ENCODE measurements at places on chromosomes 1 and 21. TPM values are rescaled to one million over a fixed set of nuclear protein-coding genes. Genes with fewer than 3 reads are reported as not detected.

Gene RIIAD1
- not detected for total RNA-seq

- DNase-seq, result no peak
Observed at GRCh38 chr1:22089134-22089571, 36.6 kb downstream of the CDC42 start.

DNA sequence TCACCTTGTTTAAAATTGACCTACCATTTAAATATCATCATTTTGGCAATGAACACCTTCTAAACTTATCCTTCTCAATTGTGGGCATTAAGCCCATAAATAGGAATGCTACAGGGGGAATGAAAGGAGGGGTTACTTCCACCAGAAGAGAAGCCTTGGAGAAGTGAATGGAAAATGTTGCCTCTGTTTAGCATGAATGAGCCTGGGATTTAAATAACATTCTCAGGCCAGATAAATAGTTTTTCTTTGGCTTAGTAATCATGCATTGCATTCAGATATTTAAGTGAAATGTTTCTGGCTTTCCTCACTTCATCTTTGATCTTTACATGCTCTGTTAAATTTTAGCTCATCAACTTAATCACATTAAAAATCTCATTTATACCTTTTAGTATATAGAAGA, 284.3 kb upstream of the FMN2 start:
- DNase-seq, result no peak

- DNase-seq, result peak; percentile 87
Observed at GRCh38 chr21:36207577-36208320, 51.1 kb downstream of the DOP1B start.

Gene UMODL1
- 0.10 TPM for total RNA-seq

- no peak for DNase-seq
Observed at GRCh38 chr1:214216779-214217178, 64.2 kb upstream of the SMYD2 start.

DNA sequence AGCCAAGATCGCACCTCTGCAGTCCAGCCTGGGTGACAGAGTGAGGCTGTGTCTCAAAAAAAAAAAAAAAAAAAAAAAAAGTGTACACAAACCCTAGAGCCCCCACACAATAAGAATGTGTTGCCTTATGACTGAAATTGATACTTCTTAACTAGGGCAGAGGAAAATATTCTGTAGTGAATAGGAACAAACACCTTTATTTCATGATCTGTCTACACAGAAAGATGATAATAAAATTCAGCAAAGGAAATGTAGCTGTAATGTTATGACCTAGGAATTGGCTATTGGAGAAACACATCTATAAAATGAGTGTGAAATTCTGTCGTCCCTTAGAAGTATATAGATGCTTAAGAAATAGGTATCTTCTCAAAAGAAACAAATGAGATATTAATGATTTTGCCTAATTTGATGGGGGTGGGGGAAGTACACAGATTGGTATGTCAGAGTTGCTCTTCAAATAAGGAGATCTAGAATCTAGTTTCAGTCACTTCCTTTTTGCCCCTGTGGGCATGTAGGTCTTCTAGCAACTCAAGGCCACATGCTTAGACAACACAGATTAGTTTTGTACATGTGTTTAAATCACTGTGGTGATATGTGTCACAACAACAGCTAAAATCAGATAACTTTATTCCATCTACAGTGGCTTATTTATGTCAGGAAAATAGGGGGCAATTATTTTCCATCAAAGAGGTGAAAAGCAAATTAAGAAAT, 10.7 kb upstream of the GPR25 start:
- no peak for DNase-seq

DNA sequence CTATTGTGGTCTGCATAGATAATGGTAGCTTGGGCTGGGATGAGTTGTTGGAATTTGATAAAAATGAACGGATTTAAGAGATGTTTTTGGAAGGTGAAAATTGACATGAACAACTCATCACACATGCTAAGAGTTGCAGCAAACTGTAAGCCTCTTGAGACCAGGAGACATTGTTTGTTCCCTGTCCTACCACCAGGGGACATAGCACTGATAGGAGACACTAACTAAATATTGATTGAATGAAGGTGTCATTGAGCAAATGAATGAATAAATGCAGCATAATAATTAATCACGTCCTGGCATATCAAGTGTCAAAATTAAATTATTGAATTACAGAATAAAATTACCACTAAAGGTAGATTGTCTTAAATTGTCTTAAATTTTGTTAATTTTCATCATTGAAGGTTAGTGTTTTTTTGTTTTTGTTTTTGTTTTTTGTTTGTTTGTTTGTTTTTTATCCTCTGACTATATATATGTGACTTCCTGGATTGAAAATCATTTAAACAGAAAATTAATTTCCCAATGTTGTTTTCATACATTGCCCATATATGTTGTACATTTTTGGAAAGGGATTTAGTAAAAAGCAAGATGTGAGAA, 285.3 kb upstream of the C1orf105 start:
- no peak for DNase-seq

Gene TTC24
- not detected for total RNA-seq

DNA sequence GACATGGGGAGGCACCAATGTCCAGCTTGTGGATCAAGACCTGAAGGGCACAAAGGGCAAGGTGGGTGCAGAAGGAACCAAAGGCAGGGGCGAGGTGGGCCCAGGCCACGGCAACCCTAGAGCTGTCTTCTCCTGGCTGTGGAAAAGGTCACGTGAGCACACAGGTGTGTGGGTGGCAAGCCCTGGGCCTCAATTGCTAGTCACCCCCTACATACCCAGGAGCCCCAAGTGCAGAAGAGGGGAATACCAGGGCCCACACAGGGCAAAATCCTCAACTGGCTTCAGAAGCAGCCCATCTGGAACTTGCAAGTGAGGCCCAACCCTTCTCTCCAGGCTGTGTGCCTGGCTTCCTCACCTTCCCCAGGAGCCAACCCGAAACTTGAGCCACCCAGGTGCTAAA, 25.6 kb downstream of the ZBTB17 start:
- DNase-seq, result no peak

Gene STIL
- 8.8 TPM for total RNA-seq

DNA sequence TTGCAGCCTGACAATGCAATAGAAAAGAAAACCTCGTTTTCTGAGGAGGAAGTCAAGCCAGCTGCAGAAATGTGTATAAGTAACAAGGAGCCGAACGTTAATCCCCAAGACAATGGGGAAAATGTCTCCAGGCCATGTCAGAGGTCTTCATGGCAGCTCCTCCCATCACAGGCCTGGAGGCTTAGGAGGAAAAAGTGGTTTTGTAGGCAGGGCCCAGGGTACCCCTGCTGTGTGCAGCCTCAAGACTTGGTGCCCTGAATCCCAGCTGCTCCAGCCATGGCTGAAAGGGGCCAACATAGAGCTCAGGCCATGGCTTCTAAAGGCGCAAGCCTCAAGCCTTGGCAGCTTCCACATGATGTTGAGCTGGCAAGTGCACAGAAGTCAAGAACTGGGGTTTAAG, 78.0 kb upstream of the HOOK1 start:
- no peak for DNase-seq

- DNase-seq, result no peak
Observed at GRCh38 chr1:42680055-42680454, 2.2 kb upstream of the YBX1 start.

DNA sequence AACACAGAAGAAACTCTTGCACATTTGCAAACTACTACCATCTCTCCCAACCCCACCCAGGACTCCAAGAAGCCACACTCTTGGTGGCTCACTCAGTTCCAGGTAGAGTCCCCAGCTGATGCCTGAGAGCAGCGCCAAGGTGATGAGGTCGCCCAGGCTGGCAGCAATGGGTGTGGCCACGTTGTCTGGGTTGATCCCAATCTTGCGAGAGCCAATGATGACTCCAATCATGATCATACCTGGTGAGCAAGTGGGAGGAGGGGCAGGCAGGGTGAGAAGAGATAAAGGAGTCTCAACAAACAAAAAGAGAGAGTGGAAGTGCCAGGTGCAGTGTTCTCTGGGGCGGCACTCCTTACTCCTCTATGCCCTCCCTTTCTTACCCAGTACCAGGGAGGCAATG, 14.4 kb downstream of the SLC41A1 start:
- DNase-seq, result no peak
